Stimulated activated CD8-positive, alpha-beta memory T cell treated with anti-CD3 and anti-CD28 coated beads, Interleukin-4, amount 100 ng/mL, for 1 hour (primary cell): ENCODE measurements at places on chromosomes 4 and X.

DNA sequence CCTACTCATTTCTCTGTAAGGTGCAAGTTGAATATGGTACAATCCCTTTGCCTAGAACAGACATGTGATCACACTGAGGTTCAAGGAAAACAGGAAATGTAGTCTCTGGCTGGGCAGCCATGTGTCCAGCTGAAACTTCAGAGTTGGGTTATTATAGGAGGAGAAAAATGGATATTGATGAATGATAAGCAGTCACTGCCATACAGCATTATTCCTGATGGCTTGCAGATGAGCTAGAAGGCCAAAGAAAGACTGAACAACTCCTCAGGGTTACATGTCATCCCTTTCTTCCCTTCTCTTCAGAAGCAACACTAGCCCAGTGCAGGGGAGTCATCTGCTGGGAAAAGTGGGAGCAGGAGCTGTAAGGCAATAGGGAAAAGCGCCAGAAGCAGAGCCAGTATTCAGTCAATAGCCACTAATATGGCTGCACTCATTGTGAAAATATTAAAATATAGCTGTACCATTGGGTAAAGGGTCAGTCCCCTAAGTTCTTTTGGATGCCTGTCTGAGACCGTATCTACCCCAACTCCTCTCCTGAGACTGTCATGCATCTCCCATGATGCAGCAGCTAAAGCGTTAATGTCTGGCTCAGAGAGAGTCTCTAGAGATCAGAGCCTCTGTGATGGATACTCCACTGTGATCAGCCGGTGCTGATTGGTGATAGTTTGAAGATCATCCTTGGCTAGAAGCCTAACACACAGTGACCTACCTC is 20.5 kb downstream of the PHOX2B start:
- DNase-seq = no peak

DNA sequence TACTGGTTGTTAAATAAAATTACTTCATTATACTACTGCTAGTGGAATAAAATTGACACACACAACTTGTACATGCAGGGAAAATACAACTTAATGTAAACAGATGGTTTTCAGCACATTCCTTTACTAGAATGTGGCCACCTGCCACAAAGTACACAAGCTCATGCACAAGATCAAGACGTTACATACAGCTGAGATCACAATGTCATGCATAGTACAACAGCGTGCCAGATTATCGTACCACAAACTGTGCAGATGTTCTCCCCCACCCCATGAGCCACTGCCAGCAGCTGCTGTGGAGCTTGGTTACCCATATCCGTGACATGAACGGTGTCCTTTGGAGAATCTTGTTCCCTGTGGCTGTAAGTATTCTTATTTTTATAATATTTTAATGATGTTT is 27.7 kb downstream of the FBXO8 start:
- no peak for DNase-seq

DNA sequence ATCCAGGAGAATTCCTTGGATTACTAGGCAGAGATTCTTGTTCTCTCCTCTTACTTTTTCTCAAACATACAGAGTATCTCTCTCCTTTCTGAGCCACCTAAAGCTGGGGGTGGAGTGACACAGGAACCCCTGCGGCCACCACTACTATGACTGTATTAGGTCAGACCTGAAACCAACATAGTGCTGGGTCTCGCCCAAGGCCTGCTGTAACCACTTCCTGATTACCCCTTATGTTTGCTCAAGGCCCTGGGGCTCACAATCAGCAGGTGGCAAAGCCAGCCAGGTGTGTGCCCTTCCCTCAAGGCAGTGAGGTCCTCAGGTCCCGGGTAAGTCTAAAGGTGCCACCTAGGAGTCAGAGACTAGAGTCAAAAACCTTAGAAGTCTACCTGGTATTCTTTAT is 166.4 kb downstream of the PARM1 start:
- no peak for DNase-seq

GRCh38 chr4:149512501-149512900 is 303.1 kb downstream of the IQCM start:
- DNase-seq = no peak

- DNase-seq = no peak
Observed at GRCh38 chr4:83356899-83357661, 22.4 kb upstream of the HPSE start.

- no peak for DNase-seq
Observed at GRCh38 chr4:10732235-10732913, 47.8 kb upstream of the CLNK start.

DNA sequence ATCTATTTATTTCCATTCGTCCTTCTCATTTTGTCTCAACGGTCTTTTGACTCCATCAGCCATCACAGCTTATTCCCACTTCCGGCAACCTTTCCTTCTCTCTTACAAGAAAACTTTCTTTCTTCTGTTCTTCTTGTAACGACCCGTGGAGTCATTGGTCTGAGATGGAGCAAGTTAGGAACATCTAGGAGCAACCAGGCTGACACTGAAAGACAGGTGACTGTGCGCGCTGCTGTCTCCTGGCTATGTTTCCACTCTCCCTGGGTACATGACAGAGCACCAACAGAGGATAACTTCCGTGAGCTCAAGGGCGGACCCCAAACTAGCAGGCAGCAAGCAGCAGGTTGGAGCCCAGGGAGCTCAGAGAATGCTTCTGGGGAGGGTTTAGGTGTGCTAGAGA is 2.5 kb downstream of the FGF5 start:
- no peak for DNase-seq

- DNase-seq = no peak
Observed at GRCh38 chr4:140121646-140122045, 32.3 kb downstream of the MAML3 start.

DNA sequence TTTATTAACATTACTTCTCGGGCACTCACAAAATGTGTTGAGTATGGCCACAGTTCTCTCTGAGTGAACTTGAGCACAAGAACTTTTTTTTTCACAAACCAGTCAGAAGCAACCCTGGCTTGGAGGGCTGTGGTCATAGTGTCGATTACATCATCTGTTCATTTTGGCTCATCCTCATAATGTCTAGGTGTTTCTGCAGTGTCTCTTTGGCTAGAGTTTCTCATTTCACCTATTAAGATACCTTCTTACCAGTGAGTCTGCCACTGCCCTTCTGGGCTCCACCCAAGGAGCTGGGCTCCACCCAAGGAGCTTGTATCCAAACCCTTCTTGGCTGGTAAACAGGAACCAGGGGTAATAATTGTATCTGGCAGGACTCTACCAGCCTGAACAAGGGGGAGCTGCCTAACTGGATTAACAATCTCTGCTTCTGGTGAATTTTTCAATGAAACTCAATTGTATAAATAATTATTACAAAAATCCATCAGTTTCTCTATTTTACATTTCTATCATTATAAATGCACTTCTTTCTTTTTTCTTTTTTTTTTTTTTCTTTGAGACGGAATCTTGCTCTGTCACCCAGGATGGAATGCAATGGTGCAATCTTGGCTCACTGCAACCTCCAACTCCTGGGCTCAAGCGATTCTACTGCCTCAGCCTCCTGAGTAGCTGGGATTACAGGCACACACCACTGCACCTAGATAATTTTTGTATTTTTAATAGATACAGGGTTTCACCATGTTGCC is 667.7 kb upstream of the SLIT2 start:
- no peak for DNase-seq

DNA sequence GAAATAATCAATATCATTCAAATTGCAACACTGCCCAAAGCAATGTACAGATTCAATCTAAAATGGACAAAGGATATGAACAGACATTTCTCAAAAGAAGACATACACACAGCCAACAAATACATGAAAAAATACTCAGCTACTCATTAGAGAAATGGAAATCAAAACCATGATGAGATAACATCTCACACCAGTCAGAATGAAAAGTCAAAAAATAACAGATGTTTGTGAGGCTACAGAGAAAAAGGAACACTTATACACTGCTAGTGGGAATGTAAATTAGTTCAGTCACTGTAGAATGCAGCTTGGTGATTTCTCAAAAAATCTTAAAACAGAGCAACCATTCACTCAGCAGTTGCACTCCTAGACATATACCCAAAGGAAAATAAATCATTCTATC is 205.2 kb downstream of the DKK2 start:
- DNase-seq = no peak

GRCh38 chr4:72152731-72153130 is 120.9 kb downstream of the NPFFR2 start:
- no peak for DNase-seq

GRCh38 chr4:106687026-106687425 is 318.4 kb upstream of the GIMD1 start:
- no peak for DNase-seq

- no peak for DNase-seq
Observed at GRCh38 chr4:184331268-184331995, 113.8 kb upstream of the ENPP6 start.

GRCh38 chr4:36432586-36432985 is 151.2 kb downstream of the DTHD1 start:
- no peak for DNase-seq

DNA sequence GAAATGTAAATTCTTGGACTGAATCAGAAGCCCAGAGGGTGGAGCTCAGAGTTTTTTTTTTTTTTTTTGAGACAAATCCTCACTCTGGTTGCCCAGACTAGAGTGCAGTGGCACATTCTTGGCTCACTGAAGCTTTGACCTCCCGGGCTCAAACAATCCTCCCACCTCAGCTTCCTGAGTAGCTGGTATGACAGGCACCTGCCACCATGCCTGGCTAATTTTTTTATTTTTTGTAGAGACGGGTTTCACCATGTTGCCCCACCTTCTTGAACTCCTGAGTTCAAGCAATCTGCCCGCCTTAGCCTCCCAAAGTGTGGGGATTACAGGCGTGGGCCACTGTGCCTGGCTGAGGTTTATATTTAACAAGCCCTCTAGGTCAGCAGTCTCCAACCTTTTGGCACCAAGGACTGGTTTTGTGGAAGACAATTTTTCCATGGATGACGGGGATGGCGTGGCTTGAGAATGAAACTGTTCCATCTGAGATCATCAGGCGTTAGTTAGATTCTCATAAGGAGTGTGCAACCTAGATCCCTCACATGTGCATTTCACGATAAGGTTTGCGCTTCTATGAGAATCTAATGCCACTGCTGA is 76.7 kb downstream of the FHIP1A start:
- no peak for DNase-seq

DNA sequence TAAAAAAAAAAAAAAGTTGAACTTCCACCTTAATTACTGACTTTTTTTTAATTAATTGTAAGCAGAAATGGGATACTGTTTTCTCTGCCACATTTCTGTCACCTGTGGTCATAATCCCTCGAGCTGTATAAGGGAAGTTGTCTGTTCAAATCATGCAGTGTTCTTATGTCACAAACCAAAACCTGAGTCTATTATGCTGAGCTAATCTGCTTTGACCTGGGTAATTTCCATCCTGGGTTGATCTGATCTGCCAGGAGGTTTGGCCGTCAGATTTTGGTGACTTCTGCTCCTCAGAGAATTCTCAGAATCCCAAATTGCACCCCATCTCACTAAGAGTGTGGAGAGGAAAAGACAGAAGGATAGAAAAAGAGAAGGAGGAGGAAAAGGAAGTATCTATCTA is 683.1 kb downstream of the KCTD8 start:
- DNase-seq = no peak

DNA sequence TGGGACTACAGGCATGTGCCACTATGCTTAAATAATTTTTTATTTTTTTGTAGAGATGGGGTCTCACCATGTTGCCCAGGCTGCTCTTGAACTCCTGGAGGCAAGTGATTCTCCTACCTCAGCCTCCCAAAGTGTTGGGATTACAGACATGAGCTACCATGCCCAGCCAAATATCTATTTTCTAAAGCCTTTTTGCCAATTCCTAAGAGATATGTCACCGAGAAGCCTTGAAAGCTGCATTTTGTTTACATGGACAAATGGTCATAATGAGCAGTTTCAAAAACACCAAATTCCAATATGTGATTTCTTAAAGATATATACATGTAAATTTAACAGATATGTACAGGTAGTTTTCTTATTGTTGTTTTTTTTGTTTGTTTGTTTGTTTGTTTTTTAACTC is 33.0 kb upstream of the PGRMC2 start:
- DNase-seq = no peak

- no peak for DNase-seq
Observed at GRCh38 chr4:180169394-180169793, 2073.8 kb upstream of the TENM3 start.

- no peak for DNase-seq
Observed at GRCh38 chrX:16771483-16772398, 14.5 kb upstream of the TXLNG start.

- DNase-seq = no peak
Observed at GRCh38 chrX:139881130-139881529, 51.7 kb downstream of the ATP11C start.

DNA sequence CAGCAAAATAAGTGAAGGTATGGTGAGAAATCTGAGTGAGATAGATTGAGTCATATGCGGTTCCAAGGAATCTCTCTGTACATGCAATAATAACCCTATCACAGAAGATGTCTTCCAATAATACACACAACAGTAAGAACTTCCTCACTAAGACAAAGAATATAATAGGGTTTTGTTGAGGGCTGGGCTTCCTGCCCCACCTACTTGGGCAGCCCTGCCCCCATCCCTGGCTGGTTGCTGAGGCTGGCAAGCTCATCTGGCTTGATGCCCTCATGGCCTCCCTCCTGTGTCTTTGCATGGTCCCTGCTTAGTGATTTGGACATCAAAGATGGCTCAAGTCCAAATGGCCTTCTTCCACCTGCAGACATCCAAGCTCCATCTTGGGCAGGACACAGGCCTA is 2.7 kb downstream of the GEMIN8 start:
- DNase-seq = no peak

DNA sequence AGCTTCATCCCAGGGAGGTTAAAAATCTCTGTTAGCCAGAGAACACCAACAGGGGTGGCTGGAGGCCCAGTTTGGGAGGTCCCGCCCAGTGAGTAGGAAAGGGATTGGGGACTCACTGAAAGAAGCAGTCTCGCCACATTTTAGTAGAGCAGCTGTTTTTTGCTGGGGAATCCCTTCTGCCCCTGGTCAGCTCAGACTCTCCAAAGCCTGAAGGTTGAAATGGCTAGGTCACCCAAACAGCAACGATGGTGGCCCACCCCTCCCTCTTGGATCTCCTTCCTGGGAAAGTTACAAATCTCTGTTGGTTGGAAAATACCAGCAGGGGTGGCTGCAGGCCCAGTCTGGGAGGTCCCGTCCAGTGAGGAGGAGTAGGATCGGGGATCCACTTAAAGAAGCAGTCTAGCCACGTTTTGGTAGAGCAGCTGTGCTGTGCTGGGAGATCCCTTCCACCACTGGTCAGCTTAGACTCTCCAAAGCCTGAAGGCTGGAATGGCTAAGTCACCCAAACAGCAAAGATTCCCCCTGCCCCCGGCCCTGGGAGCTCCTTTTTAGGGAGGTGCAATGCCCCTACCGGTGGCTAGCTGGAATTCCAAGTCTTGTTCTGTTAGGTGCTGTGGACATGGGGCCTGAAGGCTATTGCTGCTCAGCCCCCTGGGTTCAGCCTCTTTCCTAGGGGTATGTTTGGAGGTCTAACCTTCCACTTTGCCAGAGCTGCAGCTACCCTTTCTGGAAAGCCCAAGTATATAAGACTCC is 40.0 kb upstream of the TEX13A start:
- no peak for DNase-seq

DNA sequence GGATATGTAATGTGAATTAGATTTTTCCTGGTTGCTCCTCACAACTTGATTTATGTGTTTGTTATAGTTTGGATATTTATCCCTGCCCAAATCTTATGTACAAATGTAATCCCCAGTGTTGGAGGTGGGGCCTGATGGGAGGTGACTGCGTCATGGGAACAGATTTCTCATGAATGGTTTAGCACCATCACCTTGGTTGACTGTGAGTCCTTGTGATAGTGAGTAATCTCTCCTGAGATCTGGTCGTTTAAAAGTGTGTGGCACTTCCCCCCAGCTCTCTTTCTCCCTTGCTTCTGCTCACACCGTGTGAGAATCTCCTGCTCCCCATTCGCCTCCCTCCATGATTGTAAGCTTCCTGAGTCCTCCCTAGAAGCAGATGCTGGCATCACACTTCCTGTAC is 2.2 kb downstream of the MID2 start:
- DNase-seq = no peak

GRCh38 chr4:27049239-27049829 is 188.7 kb downstream of the STIM2 start:
- no peak for DNase-seq
